ENCODE measurements at places on chromosomes 4 and X.

DNA sequence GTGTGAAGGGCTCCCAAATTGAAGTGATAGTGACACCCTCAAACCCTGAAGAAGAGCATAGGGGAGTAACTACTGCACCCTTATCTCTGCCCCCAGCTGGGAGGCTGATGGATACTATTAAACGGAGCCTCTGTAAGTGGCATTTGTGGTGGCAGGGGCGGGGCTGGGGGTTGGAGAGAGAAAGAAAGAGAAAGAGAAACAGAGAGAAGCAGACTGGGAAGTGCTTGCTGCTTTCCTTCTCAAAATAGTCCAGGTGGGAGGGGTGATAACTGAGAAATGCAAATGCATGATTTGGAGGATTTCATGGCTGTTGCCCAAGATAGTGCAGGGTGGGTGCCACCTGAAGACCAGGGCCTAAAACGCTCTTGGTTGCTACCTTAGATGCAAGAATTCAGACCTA lies 253.5 kb upstream of the GATB start:
- DNase-seq: no peak

GRCh38 chrX:18441780-18442367 lies 16.5 kb downstream of the CDKL5 start:
- DNase-seq: no peak

- peak; percentile 86 for DNase-seq
Measured at GRCh38 chr4:10032625-10033024, 11.3 kb upstream of the SLC2A9 start.

DNA sequence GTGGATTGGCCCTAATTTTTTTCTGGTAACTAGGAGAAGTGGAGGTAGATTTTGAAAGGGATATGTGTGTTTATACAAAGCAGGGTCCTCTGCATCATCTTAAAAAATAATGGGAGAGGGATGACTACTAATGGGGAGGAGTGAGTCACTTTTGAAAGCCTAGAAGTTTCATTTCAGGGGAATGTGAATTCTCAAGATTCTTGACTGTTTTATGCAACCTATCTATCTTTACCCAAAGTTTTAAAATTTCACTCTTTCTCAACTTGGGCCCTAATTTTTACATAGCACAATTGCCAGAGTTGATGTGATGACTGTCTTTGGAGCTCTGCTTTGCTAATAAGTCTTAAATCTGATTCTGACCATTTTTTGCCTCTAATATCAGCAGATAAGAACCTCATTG lies 445.2 kb downstream of the GRXCR1 start:
- DNase-seq: no peak

DNA sequence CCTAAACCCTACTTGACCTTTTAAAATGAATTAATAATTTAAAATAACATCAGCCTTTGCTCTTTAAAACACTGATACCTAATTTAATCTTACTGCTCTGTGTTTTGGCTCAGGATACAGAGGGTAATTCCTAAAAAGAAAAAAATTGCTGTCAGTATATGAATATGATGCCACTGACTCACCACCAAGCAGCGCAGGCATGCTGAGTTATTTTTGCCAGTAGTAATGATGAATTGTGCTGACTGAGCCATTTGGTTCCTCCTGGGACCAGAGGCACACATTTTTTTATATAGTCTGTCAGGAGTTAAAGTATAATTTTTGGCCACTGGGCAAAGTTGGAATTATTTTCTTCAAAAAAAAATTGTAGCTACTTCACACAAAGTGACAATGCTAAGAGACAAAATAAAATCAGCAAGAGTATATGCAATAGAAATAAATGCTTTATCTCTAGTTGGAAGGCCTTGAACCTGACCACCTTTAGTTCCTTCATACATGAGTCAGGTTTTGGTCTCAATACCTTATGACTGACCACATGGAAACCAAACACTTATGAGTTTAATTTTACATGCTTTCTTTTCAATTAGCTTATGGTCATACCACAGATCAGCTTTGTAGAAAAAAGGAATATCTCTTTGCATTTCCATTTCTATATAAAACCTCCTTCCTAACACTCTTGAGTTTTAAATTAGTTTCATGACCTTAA lies 115.1 kb downstream of the PPP3CA start:
- DNase-seq: peak; percentile 55

- DNase-seq: no peak
Measured at GRCh38 chr4:158461336-158461735, 60.3 kb upstream of the RXFP1 start.

GRCh38 chr4:65193985-65194384 lies 476.3 kb downstream of the EPHA5 start:
- no peak for DNase-seq

GRCh38 chr4:24589448-24589847 lies 5.1 kb upstream of the DHX15 start:
- DNase-seq: no peak

- DNase-seq: peak; percentile 11
Measured at GRCh38 chr4:67879486-67879885, 4.3 kb downstream of the TMPRSS11D start.

- peak; percentile 28 for DNase-seq
Measured at GRCh38 chrX:107678957-107679740, 50.8 kb downstream of the PRPS1 start.

DNA sequence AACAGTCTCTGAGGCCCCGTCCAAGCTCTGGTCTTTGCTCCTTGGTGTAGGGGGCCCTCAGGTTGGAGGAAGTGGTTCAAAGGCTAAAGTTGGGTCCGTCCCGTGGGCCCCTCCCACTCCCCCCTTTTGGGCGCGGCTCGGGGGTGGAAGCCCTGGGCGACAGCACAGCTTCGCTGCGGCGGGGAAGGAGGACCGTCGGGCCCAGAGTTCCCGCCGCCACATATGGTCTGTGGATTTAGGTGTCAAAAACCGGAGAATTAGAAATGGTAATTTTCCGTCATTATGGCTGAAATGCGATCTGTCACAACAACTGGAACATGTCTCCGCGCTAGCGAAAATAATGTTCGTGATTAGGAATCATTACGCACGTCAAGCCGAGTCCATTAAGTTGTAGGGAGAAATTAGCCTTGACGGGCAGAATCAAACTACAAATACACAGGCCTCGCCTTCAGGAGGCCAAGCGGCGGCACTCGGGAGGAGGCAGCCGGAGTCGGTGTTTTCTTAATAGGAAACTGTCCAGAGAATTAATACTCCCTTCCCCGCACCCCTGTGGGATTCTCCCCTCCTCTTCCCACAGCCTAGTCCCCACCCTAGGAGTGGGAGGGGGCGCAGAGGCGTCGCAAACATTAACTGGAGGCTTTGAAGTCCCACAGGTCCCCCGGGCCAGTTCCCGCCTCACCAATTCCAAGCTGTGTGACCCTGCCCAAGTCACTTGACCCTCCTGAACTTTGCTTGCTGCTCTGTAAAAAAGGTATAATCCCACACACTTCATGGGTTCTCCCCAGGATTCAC lies 15.0 kb downstream of the NKX3-2 start:
- no peak for DNase-seq

All from inflammatory macrophage treated with lipopolysaccharide for 1 hour (primary cell).